ENCODE measurements at places on chromosomes 2 and 18.

DNA sequence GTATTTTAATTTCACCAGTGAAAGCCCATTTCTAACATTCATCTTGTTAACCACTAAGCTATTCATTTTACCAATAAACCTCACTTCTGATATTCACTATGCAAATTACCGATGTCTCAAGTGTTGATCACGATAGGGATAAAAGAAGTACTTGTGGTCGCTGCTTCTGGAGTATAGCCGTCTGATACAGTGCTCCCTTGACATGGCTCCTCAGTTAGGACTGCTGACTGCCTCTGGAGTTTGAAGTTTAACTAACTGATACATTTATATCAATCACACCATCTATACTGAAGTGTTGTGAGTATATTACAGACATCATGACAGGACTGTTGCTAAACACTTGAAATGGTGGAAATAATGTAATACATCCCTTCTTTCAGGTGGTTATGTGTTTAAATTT lies 95.6 kb downstream of the EHBP1 start:
- DNase-seq: no peak

GRCh38 chr18:75037689-75037955 lies 171.3 kb downstream of the PTGR3 start:
- no peak for DNase-seq

DNA sequence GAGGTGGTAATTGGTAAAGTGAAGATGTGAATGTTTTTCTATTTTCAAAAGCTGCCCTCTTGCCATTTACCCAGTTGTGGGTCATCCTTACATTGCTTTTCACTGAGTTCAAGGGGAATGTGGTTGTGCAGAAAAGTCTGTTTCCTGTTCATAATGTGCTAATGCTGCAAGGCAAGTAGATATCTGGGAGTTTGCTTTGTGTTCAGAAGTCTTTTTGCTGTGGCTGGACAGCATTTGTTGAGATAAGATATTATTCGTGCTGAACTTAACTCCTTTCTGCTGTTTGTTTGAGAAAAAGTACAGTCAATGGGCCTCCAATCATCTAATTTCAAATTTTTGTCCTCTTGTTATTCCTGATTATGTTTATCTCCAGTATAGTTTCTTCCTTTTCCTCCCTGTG lies 263.2 kb downstream of the LTBP1 start:
- DNase-seq: no peak

DNA sequence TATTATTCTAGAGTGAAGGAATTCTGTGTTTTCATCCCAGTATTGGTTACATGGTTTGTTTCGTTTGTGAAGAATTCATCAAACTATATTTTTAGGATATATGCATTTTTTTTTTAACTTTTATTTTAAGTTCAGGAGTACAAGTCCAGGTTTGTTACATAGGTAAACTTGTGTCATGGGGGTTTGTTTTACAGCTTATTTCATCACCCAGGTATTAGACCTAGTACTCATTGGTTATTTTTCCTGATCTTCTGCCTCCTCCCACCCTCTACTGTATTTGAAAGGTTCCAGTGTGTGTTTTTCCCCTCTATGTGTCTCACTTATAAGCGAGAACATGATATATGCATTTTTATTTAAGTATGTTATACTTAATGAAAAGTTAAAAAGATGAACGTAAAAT lies 47.6 kb downstream of the SCN9A start:
- no peak for DNase-seq

- DNase-seq: no peak
These were observed 110.6 kb upstream of the ACVR1 start for GRCh38 chr2:157986761-157987160.

- DNase-seq: no peak
These were observed 112.5 kb downstream of the LPIN1 start for GRCh38 chr2:11858883-11859282.

DNA sequence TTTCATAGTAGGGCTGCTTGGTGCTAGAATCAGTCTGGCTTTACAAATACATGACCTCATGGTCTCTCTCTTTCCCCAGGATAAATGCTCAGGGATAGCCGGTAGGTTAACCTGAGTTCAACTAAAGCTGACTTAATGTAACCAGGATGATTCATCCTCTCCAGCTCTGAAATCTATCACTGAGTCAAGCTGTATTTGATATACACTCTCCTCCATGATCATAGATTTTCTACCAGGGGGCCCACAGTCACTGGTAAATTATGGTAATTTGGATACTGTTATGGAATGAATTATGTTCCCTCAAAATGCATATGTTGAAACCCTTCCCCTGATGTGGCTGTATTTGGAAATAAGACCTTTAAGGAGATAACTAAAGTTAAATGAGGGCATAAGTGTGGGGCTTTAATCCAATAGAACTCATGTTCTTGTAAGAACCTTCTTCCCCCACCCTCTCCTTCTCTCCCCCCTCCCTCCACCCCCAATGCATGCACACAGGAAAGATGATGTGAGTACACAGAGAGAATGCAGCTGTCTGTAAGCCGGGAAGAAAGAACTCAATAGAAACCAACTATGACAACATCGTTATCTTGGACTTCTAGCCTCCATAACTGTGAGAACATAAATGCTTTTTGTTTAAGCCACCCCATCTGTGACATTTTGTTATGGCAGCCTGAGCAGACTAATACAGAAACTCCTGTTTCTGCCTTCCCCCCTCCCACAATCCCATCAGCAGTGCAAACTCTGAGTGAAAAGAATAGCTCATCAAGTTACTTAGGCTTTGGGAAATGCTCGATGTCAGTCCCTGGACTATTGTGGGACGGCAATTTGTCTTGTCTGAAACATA lies 134.9 kb upstream of the KYNU start:
- DNase-seq: peak; percentile 28

GRCh38 chr2:27884601-27885000 lies 5.6 kb downstream of the RBKS start:
- no peak for DNase-seq

- no peak for DNase-seq
These were observed 371.9 kb downstream of the NBAS start for GRCh38 chr2:15189216-15189615.
